ENCODE measurements at places on chromosomes 11 and 22.
A peak's percentile ranks its signal among the peaks of the same experiment; 100 is the strongest.

GRCh38 chr22:28857288-28857687 is 26.1 kb upstream of the ZNRF3 start:
- DNase-seq = no peak

DNA sequence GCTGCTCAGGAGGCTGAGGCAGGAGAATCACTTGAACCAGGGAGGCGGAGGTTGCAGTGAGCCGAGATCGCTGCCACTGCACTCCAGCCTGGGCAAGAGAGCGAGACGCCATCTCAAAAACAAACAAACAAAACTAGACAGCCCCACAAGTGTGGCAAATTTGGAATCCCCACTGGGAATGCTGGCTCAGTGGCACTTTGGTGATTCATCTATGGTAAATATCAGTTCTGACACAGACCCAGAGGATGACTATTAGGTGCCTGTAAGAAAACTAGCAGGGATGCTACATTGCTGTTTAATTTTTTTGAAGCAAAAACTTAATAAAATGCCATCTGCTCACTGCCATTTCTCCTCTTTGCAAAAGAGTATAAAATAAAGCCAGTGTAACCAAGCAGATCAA is 107.9 kb downstream of the NAT10 start:
- DNase-seq = no peak

- no peak for DNase-seq
Observed at GRCh38 chr11:72179049-72179803, 12.7 kb upstream of the FOLR1 start.

- no peak for DNase-seq
Observed at GRCh38 chr11:134727204-134727603, 315.2 kb upstream of the B3GAT1 start.

- no peak for DNase-seq
Observed at GRCh38 chr11:97389270-97389669, 999.5 kb downstream of the JRKL start.

- DNase-seq = no peak
Observed at GRCh38 chr22:44398856-44399837, 86.4 kb upstream of the SHISAL1 start.

DNA sequence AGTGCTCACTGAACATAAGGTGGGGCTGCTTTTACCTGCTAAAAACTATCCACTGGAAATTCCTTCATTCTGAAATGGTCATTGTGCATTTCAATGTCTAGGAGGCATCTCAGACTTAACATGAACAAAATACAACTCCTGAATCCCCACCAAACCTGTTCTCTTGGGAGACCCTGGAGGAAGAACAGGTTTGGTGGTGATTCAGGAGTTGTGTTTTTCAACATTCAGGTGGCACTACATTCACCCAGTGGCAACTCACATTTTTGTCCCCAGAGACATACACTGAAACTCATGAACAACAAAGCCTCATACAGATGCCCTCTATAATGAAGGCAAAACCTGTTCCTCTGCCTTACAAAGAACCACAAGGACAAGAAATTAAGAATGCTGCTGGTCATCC is 64.3 kb upstream of the CYP2D6 start:
- no peak for DNase-seq

- no peak for DNase-seq
Observed at GRCh38 chr22:46860562-46860961, 98.1 kb downstream of the TBC1D22A start.

- no peak for DNase-seq
Observed at GRCh38 chr22:33337524-33337923, 279.3 kb upstream of the SYN3 start.

- DNase-seq = no peak
Observed at GRCh38 chr11:96624126-96624525, 234.3 kb downstream of the JRKL start.

- no peak for DNase-seq
Observed at GRCh38 chr11:18264035-18264434, 2.0 kb upstream of the SAA1 start.

GRCh38 chr11:41051919-41052635 is 407.4 kb downstream of the LRRC4C start:
- DNase-seq = no peak

GRCh38 chr22:24156141-24156912 is 25.0 kb upstream of the SUSD2 start:
- DNase-seq = peak; percentile 67

- DNase-seq = peak; percentile 72
Observed at GRCh38 chr11:250740-251299, 14.0 kb downstream of the PSMD13 start.

DNA sequence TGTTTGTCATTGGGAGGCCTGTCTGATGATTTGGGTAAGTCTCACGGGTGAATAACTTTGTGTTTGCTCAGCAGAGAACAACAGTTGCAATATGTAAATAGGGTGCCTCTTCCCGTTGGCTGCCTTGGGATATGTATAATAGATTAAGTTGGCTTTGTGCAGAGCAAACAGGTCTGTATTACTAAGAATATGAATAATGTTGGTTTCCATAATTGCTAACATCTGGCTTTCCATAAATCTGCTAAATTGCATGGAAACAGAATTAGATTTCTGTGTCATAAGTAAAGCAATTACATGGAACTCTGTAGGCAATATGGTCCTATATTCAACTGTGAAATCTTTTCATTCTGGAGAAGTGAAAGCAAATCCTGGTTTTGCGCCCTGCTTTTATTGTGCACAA is 636.0 kb upstream of the ANO5 start:
- no peak for DNase-seq

DNA sequence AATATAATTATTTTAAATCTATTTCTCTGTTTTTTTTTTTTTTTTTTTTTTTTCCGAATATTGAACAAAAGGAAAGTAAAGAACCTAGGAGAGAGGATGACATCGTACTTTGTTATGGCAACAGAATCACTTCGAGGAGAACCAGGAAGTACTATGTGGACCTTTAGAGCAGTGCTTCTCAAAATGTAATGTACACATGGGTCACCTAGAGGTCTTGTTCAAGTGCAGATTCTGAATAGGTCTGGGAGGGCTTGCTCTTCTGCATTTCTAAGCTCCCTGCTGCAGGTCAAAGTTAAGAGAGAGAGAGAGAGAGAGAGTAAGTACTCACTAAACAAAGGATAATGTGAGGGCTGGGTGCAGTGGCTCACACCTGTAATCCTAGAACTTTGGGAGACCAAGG is 419.5 kb upstream of the TENM4 start:
- no peak for DNase-seq

- no peak for DNase-seq
Observed at GRCh38 chr11:74676596-74676995, 54.6 kb downstream of the CHRDL2 start.

GRCh38 chr11:95592471-95592870 is 197.1 kb downstream of the FAM76B start:
- no peak for DNase-seq

DNA sequence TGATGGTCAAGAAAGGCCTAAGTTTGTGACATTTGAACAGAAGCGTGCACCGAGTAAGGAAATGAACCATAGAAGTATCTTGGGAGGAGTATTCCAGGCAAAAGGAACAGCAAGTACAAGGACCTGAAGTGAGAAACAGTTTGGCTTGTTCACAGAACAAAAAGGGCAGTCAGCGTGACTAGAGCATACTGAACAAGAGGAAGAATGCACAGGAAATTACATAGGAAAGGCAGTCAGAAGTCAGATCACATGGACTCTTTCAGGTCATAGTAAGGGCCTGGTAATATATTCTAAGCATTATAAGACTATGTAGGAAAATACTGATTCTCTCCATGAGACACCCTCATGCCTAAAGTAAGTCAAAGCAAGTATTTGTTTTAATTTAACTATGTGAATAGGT is 52.3 kb upstream of the GAB2 start:
- no peak for DNase-seq

DNA sequence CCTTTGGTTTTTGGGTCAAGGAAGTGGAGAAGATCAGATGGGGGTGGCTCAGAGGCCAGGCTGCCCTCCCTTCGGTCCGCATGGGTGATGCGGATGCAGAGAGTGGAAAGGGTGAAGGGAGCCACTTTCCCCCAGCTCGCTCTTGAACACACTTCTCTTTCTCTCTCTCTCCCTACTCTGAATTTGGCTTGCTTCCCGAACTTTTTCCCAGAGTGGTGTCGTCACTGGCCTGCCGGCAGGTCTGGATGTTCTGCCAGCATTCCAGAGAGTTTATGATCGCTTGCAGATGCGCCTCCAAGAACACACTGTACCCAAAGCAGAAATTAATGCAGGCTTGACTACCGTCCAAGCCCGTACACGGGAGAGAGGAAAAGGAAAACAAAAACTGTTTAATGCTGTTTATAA is 103.2 kb downstream of the ZBTB16 start:
- no peak for DNase-seq

GRCh38 chr11:56716379-56716854 is 17.5 kb downstream of the OR9G1 start:
- no peak for DNase-seq

Data from stimulated activated naive CD4-positive, alpha-beta T cell treated with Interleukin-2 at 50 U/mL for 16 hours (primary cell).